ENCODE measurements at places on chromosomes 12 and 14.
A peak's percentile ranks its signal among the peaks of the same experiment; 100 is the strongest.

GRCh38 chr12:45883187-45883586 lies 107.2 kb downstream of the SCAF11 start:
- DNase-seq = no peak

GRCh38 chr14:59377491-59377890 lies 87.7 kb downstream of the GPR135 start:
- DNase-seq = no peak

GRCh38 chr12:560691-561390 lies 101.1 kb downstream of the B4GALNT3 start:
- no peak for DNase-seq

GRCh38 chr12:62621101-62621638 lies 154.5 kb downstream of the MON2 start:
- no peak for DNase-seq

DNA sequence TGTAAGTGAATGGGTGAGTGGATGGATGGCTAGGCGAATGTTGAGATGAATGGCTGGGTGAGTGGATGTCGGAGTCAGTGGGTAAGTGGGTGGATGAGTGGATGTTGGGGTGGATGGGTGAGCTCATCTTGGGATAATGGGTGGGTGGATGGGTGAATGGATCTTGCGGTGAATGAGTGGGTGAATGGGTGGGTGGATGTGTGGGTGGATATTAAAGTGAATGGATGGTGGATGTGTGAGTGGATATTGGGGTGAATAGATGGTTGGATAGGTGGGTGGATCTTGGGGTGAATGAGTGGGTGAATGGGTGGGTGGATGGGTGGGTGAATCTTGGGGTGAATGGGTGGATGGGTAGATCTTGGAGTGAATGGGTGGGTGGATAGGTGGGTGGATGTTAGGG lies 51.9 kb downstream of the CMKLR1 start:
- no peak for DNase-seq

DNA sequence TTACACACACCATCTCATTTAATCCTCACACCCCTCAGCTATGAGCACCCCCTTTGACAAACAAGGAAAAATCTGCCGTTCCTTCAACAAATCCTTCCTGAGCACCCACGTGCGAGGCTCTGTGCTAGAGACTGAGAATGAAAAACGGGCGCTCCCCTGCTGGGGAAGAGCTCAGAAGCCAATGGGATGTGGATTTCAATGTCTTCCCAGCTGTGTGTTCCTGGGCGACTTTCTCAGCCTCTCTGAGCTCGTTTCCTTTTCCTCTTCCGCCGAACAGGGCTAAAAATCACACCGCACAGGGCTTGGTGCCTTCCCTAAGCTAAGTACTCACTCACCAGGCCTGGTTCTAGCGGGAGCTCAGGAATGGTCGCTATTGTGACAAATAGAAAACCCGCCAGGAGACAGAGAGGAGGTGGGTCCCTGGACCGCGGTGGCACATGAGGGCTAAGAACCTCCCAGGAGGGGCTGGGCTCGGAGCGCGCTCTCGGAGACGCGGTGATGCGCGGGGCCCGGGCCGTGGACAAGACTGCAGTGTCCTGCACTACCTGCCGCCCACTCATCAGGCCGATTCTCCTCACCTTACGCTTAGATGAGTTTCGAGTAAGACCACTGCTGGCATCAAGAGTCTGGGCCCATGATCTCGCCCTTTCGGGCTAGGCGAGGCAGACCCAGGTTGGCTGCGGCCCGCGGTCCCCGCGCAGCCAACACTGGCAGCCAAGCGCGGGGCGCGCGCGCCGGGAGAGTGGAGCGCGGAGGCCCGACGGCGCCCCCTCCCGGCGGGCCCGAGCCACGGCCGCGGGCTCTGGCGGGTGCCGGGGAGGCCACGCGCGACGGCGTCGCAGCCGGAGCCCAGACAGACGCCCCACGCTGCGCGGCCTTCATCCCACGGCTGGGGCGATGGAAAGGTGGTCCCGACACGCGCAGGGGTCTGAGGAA lies 17.0 kb downstream of the ZDHHC22 start:
- peak; percentile 57 for DNase-seq

DNA sequence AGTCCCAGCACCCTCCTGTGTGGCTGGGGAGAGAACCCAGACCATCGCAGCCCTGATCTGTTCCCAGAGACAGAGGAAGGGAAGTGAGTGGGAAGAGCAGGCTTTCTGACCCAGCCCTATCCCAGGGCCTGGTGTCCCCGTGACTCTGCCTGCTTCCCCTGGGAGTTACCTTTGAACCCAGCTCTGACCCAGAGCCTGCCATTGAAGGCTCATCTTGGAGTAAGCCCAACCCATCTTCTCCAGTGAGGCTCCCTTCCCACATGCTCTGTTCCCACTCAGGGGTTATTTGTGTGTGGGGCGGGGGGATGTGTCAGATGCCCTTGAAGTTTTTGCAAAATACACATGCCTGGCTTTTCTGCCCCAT lies 6.0 kb downstream of the TMEM63C start:
- DNase-seq = no peak

- no peak for DNase-seq
These were observed 57.3 kb downstream of the FBRSL1 start for GRCh38 chr12:132547205-132547740.

DNA sequence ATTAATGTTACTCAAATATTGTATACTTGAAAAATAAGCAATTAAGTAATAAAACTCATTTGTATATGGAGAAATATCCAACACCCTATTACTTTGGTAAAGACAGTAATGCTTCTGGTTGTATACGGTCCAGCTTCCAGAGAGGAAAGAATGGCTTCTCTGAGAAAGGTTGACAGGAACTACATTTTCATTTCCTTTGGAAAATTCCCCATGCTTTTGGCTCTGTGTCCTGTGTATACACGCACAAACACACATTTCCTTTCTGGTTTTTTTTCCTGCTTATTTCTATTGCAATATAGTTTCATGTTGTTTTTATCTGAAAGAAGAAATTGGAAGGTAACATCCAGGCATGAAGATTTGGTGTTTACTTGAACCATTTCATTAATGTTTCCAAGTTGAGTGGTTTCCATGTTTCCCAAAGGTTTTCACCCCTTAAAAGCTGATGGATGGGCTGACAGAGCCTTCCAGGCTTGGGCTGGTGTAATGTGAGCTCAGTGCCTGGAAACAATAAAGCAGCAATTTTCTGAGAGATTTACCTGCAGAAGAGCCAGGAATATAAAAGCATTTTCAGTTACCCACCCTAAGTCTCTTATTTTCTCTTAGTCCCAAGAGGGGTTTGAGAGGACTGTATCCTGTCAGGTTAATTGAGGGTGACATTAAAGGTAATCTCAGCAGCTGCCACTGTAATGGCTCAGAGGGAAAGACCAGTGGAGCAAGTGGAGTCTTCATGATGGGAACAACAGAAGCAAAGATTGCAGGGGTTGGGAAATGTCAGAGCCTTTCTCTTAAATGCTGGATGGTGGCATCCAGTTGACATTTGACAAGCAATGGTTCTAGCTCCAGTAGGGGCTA lies 33.4 kb upstream of the TMTC1 start:
- DNase-seq = no peak

DNA sequence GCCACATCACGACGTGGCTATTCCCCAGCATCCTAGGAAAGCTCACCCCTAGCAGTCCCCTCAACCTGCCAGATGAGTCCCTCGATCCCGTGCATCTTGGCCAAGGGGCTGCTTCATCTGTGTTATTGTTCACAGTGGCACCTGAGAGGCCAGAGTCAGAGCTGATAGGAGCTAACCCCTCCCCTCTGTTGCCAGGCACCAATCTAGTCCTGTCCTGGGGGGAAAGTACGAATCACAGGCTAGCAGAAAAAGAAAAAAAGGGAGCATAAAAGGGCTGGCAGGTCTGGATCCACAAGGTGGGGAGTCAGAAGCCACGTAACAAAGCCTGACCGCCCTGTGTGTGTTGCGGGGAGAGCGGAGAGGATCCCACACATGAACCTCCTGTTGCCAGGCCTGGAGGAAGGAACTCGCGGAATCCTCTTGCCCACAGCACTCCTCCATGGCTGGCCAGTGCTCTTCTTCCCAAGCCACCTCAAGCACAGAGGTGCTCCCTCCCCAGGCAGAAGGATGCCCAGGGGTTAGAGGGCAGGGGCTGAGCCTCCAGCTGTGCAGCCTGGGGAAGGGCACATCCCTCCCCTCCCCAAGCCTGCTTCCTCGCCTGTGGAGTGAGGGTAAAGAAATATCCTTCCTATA lies 91.8 kb downstream of the ITPK1 start:
- no peak for DNase-seq

DNA sequence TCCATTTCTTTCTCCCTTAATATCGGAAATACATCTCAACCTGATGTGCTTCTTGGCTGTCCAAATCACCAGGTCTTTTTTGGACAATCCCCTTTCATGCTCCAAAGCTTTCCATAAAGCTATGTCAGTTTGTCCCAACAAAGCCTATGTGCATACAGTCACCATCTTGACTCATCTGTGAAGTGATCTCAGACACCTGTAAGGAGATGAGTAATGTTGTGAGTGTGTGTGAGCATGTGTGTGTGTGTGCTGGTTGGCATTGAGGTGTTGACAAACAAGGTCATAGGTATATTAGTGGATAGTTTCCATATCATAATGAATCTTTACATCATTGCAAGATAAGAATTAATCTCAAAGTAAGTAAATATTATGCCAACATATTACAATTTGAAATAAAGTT lies 1243.3 kb upstream of the SEL1L start:
- no peak for DNase-seq

DNA sequence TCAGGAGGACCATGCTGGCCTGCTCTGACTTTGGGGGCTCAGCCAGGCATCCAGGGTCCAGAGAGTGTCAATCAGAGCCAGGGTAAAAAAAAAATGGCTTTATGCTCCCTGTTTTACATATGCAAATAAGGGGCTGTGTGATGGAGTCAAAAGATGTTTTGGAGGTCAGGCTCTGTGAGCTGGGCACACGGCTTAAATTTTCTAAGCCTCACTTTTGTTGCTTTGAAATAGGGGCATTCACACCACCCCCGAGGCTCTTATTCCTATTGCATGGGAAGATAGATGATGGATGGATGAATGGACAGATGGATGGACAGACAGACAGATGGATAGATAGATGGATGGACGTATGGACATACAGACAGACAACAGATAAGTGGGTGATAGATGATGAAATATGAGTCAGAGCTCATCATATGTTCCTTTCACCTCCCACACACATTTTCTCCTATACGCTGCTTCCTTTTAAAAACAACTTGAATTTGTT lies 42.7 kb downstream of the RIN3 start:
- DNase-seq = no peak

DNA sequence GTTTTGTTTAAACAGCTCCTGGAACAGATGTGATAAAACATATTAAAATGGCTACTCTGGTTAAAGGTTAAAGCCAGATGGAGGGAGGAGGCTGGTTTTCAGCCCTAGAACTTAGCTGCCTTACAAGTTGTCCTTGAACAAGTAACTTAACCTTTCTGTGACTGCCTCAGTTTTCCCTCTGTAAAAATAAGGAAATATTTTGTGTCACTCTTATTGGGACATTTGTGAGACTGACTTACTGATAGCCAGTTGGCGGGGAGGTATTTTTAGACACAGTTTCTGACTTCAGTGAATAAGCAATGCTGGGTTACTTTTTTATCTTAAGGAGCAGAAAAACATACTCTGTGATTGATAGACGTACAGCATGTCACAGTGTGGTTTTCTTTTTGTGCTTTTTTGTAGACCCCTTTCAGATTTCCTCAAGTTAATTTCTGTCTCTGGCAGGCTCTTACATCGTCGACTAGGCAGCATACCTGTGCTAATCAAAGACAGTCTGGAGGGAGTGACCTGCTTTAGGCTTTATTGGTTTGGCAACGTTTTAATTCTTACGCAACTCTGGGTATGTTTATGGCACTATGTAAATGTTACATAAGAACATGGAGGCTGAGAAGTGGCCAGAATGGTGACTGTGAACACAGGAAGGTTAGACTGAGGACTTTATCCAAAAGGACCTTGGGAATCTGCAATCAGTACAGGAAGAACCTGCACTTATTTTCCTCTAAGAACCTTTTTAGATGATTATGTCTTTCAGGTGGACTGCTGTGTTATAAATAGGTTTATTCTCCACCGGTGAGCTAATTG lies 3.3 kb downstream of the ACVR1B start:
- DNase-seq = no peak

DNA sequence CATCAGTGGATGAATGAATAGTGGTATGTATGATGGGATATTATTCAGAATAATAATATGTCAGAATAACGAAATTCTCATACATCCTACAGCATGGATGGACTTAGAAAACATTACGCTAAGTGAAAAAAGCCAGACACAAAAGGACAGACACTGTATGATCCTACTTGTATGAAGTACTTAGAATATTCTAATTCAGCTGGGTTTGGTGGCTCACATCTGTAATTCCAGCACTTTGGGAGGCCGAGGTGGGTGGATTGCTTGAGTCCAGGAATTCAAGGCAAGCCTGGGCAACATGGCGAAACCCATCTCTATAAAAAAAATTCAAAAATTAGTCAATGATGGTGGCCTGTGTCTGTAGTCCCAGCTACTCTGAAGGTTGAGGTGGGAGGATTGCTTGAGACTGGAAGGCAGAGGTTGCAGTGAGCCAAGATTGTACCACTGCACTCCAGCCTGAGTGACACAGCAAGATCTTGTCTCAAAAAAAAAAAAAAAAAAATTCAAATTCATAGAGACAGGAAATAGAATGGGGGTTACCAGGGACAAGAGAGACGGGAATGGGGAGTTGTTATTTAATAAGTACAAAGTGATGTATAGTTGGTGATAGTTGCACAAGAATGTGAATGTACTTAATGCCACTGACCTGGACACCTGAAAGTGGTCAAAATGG lies 132.3 kb downstream of the CHST11 start:
- no peak for DNase-seq

DNA sequence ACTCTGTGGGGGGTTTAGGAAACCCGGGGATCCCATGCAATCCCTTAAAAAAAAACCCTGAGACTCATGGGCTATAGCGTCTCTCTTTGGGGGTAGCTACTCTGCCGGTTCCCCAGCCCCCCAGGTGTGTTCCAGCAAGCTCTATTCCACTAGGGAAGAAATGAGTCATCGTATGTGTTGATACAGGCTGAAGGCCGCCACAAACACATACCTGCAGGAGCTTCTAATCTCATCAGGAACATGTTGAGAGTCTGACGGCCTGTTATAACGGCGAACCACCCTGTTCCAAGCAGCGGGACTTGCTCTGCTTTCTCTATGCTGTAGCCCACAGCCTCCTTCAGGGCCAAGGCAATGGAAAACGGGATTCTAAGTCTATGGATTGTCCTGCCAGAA lies 977 bp upstream of the KRT5 start:
- DNase-seq = no peak

- no peak for DNase-seq
These were observed 54.2 kb downstream of the SUDS3 start for GRCh38 chr12:118430516-118430915.

GRCh38 chr12:57891542-57892228 lies 45.2 kb upstream of the CTDSP2 start:
- DNase-seq = no peak

DNA sequence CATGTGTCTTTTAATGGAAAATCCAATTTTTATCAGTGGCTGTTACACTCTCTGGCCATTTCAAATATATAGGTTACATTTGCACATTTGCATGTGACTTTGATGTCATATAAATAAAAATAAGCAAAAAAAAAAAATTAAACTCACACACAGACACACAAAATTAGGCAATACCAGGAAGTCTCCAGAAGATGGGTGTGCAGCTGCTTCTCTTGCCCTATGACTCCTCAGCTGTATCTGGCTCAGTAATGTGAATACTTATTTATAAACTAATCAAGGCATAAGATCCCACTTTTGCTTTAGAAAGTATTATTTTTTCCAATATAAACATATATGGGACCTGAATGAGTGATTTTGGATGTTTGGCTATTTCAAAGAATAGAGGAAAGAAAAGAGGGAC lies 461.1 kb downstream of the LRIG3 start:
- no peak for DNase-seq
